ENCODE measurements at places on chromosomes 2 and 18.

- peak; percentile 36 for DNase-seq
Observed at GRCh38 chr2:158501301-158501700, 44.5 kb downstream of the PKP4 start.

- DNase-seq: no peak
Observed at GRCh38 chr2:240140511-240140910, at the start of gene OTOS. Gene OTOS (minus strand): TSS chr2:240140658. CDS start chr2:240140326, 332 bp downstream.

DNA sequence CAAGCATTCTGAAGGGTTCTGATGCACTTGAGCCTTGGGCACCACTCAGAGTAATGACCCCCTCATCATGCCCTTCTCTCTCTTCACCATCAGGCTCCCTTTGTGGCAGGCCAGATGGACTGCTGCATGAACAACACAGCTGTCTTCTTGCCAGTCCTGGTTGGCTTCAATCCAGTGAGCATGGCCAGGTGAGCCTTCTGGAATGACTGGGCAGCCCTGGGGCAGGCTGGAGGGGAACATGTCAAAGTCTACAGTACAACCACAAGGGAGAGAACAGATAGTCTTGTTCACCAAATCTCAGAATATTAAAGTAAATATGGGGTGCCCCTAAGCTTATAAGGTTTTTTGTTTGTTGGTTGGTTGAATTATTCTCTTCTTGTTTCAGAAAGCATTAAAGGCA lies 4.4 kb downstream of the GCKR start:
- DNase-seq: no peak

- no peak for DNase-seq
Observed at GRCh38 chr2:235070063-235070706, 118.4 kb downstream of the SH3BP4 start.

DNA sequence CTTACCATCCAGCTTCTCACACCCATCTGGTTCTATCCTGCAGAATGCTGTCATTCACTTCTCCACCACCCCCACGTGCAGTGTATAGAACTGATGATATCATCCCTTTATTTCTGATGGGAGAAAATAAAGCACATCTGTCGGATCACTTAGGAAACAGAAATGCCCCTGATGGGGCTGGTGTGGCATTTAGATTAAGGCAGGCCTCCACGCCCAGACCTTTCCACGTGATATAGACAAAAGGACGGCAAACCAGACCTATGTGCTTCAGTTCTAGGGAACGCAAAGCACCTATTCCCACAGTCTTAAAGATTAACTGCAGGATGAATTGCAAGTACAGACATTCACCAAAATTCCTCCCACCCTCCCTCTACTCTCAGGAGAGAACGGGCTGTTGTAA lies 27.6 kb upstream of the CABLES1 start:
- no peak for DNase-seq

DNA sequence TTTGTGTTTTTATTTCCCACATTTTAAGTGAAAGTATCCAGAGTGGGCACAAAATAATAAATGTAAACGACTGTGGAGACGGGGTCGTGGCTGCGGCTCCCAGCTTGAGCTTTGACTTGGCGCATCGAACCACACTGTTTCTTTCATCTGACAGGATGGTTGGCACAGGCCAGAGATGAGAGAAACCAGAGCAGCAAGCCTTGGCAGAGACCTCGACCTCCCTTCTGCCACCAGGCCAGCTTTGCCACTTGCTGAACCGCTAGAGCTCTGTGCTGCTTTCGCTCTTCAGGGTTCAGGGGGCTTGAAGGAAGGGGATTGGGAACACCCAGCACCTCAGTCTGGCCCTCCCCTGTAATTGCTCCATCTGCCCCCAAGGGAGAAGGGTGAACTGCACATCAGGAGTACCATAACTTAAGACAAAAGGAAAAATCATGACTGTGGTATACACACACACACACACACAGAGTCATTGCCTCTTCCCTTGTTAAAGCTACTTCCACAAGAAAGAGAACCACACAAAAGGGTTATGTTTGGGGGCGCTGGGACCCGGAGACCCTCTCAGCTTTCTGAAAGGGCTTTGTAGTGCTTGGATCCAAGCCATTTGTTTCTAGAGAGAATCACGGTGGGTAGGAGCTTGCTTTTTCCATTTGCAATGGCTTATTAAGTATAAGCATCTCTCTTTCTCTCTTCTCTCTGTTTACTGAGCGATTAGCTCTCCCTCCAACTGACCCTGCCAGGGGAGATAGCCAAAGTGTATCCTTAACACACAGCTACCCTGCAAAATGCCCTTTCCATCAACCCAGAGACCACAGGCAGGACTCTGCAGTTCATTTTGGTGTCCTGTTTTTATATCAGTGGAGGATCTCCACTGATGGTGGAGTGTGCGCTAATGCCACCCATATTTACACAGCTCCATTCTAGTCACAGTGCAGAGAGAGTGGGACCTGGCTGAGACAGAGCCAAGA lies 23.0 kb downstream of the POU3F3 start:
- no peak for DNase-seq

DNA sequence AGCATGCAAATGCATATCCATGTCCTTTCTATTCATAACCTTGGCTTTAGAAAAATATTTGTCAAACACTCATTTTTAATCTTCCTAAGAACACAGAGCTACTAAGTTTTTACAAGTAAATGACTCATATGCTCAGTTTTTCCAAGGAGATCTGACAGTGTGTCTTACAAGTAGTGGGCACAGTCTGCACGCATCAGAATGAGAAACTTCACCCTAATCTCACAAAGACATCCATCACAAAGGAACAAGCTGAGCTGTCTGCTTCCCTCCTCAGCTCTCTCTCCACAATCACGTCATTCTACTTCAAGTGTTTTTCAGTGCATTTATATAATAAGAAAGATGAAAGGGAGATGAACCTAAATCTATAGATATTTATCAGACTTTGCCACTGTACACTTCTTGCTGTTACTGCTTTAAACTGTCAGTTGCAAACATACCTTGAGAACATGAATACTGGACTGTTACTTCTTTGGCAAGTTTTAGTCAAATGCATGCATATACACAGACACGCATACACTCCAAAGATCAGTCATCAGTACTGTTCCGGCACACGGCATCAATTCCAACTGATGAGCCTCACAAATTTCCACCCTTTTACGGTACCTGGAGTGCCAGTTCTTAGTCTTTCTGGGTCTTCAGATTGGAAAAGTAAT lies 75.7 kb downstream of the RBMS1 start:
- no peak for DNase-seq

- no peak for DNase-seq
Observed at GRCh38 chr18:74898965-74899364, 301.3 kb downstream of the ZNF407 start.

DNA sequence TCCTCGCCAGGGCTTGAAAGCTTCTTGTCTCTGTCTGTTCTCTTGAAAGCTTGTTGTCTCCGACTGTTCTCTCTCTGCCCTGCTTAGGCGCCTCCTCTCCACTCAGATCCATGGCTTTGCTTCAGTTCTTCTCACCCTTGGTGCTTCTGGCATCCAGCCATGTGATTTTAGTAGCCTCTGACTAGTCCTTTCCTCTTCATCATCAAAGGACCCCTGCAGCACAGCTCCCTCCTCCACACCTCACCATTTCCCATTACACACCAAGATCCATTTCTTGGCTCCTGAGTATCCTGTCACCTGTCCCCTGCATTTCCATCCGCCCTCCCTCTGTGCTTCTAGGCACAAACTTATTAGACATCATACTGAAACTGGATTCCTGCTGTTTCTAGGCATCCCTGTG lies 59.4 kb downstream of the ZNF236 start:
- DNase-seq: no peak

DNA sequence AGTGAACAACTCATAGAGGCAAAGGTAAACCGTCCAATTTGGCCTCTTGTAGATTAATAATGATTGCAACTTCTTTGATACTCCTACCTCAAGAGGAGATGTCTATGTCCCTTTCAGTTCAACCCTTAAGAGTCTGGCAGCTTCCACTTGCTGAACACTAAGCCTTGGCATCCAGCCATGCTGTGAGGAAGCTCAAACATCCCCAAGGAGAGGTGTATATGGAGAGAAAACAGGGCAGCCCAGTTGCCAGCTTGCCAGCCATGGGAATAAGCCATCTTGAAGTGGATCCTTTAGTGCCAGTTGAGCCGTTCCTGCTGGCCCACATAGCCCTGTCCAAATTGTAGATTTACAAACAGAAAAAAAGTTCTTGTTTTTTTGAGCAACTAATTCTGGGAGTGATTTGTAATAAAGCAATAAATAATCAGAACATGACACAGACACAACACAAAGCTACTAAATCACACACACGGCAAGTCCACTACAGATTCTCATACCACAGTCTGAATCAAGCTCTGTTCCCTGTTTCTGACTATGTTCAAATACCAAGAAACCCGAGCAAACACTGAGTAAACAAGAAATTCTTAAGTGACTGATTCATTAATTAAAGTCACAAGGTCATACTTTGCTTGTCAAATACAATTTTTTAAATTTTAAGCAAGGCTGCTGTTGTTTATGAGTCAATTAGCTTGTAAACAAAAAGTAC lies 96.1 kb downstream of the PID1 start:
- DNase-seq: no peak

DNA sequence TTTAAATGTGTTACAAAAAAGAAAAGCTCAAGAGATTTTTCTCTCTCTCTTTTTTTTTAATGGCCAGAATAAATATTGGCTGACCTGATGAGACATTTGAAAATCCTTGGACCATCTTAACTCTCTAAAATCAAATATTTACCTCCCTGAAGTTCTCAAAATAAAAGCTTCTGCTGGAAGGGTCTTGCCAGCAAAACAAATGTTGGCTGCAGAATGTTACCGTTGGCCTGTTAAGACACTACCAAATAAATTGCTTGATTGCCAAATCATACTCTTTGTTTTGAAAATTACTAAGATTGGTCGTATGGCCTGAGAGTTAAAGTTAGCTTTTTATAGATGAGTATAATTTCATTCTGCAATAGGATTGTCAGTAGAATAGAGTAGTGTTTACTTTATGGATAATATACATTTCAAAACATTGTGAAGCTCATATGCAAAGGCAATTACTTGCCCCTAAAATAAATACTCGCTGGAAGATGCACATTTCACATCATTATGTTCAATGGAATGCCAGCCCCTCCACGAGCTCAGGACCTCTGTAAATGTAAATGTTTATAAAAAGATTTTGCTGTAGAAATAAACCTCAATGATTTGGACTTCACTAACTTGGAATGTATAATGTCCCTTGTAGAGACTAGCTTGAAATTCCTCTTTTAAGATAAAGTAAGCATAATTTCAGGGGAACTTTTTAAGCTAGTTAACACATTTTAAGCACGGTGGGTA lies 193.4 kb downstream of the SOX11 start:
- DNase-seq: no peak

DNA sequence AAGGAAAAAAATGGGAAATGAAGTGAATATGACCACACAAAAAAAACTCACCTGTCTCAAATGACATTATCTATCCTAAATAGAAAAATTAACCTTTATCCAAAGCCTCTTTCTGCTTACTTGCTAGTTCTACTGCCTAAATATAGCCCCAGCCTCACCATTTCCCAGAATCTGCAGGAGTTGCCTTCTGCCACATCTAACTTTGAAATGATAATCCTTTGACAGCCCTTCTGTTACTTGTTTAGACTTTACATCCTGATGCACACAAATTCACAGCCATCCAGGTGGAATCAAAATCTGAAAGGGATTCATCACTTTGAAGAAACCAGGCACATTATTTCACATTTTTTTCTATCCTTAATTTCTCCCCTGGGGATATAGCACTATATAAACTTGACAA lies 1356.2 kb upstream of the NXPH2 start:
- peak; percentile 84 for DNase-seq

GRCh38 chr2:62504657-62505056 lies 1.3 kb downstream of the TMEM17 start:
- no peak for DNase-seq

- DNase-seq: no peak
Observed at GRCh38 chr18:63329431-63330145, 10.0 kb upstream of the BCL2 start.

DNA sequence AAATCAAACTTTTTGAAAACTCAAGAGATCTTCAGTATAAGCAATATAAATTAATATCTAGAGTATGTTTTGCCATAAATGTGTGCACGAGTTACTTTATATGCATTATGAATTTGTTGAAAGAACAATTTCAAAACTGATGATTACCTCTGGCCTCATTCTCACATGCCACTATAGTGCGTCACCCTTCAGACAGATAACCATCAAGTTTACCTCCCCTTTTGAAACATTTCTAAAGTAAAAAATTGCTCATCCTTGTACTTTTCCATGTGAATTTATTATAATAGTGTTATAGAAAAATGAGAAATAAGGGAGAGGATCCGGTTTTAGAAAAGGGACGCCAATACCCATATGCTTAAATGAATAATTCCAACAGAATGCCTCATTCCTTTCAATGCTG lies 38.3 kb downstream of the ZEB2 start:
- no peak for DNase-seq

DNA sequence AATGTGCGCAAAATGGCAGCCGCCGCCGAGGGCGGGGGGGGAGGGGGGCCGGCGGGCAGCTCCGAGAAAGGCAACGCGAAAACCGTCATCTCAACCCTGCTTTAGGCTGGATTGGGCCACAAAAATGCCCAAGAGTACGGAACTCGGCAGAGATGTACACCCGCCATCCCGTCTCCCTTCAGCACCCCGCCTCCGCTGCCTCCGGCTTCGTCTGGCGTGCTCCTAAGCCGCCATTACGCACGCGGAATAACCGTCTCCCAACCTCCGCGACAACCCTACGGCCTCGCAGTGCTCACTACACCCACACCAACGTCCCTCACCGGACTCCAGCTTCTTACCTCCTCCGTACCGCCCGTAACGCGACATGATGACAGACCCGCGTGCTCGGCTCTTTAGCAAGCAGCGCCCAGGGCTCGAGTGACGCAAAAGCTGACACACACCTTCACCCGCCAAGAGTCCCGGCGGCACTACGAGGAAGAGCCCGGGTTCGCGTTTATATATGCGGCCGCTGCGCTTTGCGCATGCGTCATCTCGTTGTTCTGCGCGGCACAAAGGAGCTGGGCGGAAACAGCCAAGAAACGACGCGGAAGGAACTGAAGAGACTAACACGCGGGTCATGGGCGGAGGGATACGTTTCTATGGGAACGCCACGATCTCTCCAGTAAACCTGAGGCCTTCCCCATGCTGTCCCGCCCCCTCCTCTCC lies at the start of gene SRSF7:
TSS of gene SRSF7 (minus strand) at position 471 of the 705 bp plus-strand sequence. CDS start at position 366, 105 bp downstream.
- DNase-seq: peak; percentile 90

GRCh38 chr18:47679864-47680263 lies 250.6 kb downstream of the SMAD2 start:
- DNase-seq: no peak

DNA sequence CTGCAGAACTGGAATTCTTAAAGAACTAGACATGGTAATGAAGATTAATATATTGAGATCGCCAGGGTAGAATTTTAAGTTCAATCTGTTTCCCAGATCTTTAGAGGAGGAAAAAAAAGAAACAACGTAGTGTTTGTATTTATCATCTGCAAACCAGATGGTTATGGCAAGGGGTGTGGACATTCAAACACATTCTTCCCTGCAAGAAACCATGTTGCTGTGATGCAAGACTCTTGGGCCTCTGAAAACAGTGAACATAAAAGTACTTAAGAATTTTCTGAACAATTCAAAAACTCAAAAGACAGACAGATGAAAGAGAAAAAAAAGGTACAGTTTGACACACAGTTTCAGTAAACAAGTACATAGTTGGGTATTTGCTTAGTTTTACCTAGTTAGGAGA lies 35.6 kb downstream of the COL5A2 start:
- no peak for DNase-seq

GRCh38 chr2:24200799-24201198 lies 25.9 kb downstream of the FAM228A start:
- no peak for DNase-seq

Data from C1 segment of cervical spinal cord (tissue), 14 donors.